Fibroblast of gingiva (primary cell): ENCODE measurements at places on chromosomes 12 and 14.

DNA sequence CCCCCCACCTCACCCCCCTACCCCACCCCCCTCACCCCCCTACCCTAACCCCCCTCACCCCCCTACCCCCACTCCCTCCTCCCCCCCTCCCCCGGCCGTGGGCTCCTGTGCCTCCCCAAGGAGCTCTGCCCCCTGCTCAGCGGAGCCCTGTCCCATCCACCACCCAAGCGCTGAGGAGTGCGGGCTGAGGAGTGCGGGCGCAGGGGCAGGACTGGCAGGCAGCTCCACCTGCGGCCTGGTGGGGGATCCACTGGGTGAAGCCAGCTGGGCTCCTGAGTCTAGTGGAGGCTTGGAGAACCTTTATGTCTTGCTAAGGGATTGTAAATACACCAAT lies 2.3 kb upstream of the JPH4 start:
- no peak for DNase-seq

DNA sequence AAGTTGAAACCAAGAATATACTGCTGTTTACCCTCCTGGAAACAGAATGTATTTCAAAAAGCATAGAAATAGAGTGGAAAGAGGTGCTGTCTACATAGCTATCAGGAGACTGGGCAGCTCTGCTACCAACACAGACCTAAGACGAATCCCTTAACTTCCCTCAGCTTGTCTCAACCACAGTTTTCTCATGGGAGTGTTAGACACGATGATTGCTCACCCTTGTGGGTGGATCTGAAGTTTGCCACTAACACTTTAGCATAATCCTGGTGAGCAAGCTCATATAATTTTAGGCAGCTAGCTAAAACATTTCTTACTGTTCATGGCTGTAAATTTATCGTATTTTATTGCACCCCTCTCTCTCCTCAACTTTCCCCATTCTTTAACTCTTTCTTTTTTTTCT lies 38.5 kb downstream of the C12orf75 start:
- DNase-seq: peak; percentile 62

DNA sequence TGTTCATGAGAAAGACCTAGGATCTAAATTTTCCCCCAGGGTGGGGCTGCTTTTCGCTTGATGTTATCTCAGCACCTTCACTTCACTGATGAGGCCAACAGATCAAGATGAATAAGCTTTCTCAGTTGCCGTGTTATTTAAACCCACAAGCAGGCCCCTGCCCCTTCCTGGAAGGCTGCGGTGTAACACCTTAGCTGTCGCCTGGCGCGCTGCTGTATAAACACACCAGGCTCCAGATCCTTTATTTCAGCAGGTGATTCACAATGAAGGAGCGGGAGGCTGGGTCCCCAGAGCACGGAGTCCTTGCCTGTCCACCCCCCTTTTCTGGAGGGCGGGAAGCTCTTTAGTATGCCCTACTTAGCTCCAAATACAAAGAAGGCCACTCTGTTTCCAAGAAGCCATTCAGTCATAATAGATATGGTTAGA lies 515.4 kb downstream of the FUT8 start:
- no peak for DNase-seq

DNA sequence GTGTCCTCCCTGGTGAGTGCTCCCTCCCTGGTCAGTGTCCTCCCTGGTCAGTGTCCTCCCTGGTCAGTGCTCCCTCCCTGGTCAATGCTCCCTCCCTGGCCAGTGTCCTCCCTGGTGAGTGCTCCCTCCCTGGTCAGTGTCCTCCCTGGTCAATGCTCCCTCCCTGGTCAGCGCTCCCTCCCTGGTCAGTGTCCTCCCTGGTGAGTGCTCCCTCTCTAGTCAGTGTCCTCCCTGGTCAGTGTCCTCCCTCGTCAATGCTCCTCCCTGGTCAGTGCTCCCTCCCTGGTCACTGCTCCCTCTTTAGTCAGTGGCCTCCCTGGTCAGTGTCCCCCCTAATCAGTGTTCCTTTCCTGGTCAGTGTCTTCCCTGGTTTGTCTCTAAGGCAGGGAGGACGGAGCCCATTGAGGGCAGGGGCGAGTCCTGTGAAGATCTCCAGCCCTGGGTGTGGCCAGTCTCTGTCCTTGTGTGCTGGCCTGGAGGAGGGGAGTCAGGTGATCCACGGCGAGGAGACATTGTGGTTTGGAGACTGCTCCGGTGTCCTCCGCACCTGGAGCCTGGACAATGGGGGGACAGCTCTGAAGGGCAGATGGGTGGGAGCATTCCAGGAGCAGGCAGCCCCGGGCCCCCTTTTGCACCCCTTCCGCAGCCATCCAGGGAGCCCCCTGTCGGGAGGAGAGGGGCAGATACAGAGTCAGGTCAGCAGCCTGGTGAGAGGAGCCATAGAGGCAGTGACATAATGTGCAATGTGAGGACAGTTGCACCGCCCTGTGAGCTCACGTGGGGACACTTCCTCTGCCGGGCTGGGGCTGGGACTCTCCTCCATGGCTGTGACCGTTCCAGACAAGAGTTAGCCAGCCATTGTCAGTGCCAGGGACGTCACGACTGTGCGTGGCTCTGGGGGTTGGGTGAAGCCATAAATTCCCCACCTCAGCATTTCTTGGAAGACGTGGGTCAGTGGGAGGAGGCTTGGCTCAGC lies 93.4 kb downstream of the ADGRD1 start:
- DNase-seq: no peak

GRCh38 chr12:6106218-6106617 lies 18.3 kb downstream of the VWF start:
- no peak for DNase-seq

DNA sequence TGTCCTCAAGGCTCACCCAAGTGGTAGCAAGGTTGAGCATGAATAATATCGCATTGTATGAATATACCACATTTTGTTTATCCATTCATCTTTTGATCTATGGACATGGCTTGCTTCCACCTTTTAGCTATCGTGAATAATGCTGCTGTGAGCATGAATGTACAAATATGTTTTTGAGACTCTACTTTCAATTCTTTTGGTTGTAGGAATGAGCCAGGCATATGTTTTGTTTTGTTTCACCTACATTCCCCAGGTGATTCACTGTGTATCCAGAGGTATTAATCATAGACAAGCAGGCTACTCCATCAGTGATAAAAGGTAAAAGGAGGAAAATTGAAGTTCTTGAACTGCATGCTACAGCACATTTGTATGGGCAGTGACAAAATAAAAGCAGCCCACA lies 35.8 kb downstream of the CDKL1 start:
- DNase-seq: no peak

DNA sequence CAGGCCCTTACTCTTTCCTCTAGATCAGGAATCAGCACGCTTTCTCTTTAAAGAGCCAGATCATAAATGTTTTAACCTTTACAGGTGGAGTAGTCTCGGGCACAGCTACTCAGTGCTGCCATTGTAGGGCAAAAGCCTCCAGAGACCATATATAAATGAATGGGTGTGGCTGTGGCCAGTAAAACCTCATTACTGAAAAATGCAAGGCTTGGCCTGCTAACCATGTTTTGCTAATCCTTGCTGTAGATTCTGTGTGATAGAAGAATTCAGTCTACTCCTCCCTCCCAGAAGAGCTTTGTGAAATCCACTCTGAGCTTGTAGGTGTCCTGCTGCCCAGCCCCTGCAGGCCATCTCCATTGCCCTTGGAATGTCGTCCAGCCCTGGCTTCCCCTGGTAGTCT lies 58.1 kb downstream of the HSP90AA1 start:
- peak; percentile 60 for DNase-seq

DNA sequence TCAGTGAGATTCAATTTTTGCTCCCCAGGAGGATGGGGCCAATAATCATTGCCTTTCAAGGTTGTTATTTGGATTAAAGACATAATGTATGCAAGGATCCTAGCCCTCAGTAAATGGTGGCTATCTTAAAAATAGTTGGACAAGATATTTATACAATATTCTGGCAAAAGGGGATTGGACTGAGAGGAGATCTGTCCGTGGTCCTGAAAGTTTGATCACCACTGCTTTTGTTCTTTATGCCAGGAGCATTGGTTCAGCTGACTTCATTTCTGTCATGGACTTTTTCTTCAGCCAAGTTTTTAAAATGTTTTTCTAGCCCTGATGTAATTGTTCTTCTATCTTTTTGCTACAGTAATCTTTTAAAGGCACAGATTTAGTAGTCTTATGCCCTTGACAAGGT lies 70.2 kb upstream of the TCL1A start:
- DNase-seq: no peak
